ENCODE measurements at places on chromosomes 5 and 9.

GRCh38 chr5:132246806-132247205, 10.7 kb upstream of the PDLIM4 start:
- DNase-seq: no peak

DNA sequence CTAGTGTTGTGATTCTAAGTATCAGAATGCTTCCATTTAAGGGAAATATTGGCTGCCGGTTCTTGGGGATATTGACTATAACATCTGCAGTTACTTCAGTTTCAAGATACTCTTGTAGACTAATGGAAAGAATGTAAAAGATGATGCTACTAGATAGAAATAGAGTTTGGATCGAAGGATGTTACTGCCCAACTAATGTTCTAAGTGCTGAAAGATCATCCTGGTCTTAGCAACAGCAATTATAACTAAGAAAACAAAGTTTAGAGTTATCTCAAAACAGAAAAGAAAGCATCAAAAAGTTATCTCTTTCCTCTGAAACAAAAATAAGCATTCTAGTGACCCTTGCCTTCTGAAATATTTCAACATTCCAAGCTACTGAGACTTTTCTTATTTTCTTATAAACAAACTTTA, 49.9 kb downstream of the ITGA1 start:
- no peak for DNase-seq

GRCh38 chr9:78575771-78576170, 278.8 kb downstream of the PSAT1 start:
- no peak for DNase-seq

DNA sequence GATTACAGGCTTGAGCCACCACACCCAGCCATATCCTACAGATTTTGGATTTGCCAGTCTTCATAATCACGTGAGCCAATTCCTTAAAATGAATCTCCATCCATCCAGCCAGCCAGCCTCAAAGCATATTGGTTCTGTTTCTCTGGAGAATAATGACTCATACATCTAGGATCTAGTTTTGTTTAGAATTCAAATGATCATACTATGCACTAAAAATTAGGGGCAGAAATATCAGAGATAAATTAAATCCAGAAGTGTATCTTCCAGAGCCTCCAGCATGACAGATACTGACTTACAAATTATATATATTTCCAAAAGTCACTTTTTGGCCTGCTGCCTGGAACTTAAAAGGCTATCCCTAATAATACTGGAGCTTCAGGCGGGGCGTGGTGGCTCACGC, 119.1 kb upstream of the NR5A1 start:
- peak; percentile 85 for DNase-seq

DNA sequence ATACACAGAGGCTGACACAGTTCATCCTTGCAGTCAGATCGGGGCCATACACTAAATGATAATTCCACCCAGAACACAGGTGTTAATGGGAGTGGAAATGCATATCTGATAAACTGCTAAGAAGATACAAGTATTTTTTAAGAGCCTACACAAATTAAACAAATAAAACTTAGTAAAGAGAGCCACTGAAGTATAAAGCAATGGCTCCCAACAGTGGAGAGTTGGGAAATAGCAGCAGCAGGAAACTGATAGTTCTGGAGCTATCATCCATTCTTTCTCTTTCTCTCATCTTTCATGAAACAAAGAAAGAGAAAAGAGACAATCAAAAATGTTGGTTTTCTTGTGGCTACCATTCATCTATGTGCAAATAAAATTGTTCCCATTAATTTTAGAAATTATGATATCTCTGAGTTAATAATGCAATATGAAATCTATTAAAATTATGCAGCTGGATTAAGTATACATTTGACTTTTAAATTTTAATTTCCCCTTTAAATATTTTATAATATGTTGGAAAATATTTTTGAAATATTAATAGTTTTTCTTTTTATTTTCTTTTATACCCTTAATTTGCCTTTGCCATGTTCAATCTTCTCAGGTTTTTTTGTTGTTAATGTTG, 120.8 kb downstream of the EMB start:
- DNase-seq: no peak

GRCh38 chr9:107367727-107368502, 84.8 kb downstream of the RAD23B start:
- DNase-seq: no peak

Measured in umbilical cord (tissue), 2 donors.